Astrocyte (in vitro differentiated cells and primary cell): ENCODE measurements at places on chromosomes 2 and 18.

- DNase-seq: no peak
Measured at GRCh38 chr2:55073000-55073983, 23.0 kb upstream of the RTN4 start.

GRCh38 chr2:19710230-19710629, 191.6 kb downstream of the TTC32 start:
- DNase-seq: no peak

GRCh38 chr18:56065086-56065485, 477.1 kb upstream of the TCF4 start:
- no peak for DNase-seq

DNA sequence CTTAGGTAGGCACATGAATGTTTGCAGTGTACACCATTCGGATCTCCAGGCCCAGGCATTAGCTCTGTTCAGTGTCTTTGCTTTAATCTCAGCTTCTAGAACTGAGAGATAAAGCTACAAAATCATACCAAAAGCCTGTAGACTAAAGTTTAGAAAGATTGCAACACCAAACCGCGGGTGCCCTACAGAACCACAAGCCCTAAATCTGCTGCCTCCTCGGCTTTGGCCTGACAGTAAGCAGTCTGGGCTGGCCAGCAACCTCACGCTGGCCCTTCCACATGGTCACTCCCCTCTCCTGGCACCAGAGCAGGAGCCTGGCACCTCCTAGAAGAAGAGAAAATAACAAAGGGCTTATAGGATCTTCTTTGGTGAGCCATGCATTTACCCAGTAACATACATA, 8.9 kb upstream of the OSR1 start:
- DNase-seq: no peak
